Hindlimb muscle (tissue), 1 donor: ENCODE measurements at places on chromosomes 4 and X. TPM values are rescaled to one million over a fixed set of nuclear protein-coding genes. Genes with fewer than 3 reads are reported as not detected.

DNA sequence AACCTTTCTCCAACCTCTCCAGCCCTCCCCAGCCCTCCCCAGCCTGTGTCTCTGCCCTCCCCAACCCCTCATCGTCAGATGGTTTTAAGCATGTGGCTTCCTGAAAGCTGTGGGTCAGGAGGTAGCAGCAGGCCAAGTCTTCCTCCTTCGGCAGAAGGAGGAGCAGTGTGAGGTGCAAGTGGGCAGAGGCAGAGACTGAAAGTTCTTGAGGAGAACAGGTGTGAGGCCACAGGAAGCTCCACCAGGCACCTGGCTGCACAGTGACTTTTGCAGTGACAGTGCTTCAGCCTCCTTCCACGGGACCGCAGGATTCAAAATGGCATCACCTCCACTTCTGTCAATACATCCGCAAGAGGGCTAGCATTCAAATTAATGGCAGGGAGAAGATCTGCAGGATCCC lies 203.9 kb upstream of the LEF1 start:
- DNase-seq = no peak

GRCh38 chrX:43882294-43882681 lies at the start of gene MAOB:
TSS of gene MAOB (minus strand) at chrX:43882450. CDS start at chrX:43882299, 151 bp downstream.
- DNase-seq = no peak

DNA sequence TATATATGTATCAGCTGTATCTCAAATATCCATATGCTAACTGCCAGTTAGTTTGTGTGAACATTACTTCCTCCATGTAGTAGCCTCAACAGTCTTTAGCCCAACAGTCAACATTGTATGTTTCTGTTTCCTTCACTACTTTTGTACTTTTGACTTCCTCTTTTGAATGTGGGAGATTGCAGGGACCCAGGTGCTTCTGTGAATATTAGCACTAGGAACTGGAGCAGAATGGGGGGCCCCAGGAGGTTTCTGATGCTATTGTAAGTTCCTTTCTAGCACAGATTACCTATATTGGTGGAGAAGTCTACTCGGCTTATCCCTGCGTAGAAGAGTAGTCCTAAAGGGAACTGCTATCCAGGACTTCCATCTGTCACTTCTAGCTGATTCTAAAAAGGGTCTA lies 2.3 kb downstream of the PLAC8 start:
- no peak for DNase-seq

NALF2 gene
- polyA plus RNA-seq = 0.40 TPM

GRCh38 chr4:15233264-15233597 lies 194.6 kb upstream of the C1QTNF7 start:
- DNase-seq = peak; percentile 46

DUSP21 gene
- not detected for polyA plus RNA-seq

ADH1C gene
- 7.0 TPM for polyA plus RNA-seq

INPP4B gene
- 40.6 TPM for polyA plus RNA-seq

SORBS2 gene
- 25.3 TPM for polyA plus RNA-seq

MAGED4B gene
- 34.2 TPM for polyA plus RNA-seq

DNA sequence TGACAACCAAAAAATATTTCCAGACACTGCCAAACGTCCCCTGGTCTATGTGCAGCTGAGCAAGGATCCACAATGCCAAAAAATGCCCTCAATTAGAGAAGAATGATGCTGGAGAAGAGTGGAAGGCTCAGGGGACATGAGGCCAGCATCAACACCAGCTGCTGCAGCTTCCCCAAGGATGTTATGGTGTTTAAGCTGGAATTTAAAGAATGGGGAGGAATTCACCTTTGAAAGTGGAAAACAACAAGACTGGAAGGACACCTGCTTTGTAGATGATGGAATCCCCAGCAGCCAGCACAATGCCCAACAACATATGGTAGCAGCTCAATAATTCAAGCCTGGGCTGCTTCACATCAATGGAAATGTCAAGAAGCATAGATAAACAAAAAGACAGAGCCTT lies 20.3 kb upstream of the SMPX start:
- DNase-seq = no peak

LUZP4 gene
- polyA plus RNA-seq = not detected

DNA sequence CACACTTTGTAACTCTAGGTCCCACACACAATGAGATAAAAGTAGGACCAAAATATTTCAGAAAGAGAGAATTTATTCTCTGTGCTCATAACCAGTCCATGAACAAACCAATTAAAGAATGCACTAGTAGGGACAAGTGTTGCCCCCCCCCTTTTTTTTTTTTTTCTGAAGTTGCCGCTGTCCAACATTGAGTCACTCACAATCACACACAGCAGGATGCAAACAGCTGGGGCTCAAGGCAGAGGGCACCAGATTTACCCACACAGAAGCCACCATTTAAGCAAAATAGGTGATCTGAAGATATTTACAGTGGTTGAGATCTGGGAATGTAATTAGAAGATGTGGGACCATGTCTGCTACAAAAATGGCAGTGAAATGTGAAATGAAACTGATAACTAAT lies 850.9 kb upstream of the SLIT2 start:
- DNase-seq = no peak

NDP gene
- polyA plus RNA-seq = 1.1 TPM

GRCh38 chr4:30450474-30450873 lies 269.7 kb upstream of the PCDH7 start:
- peak; percentile 9 for DNase-seq

RCHY1 gene
- polyA plus RNA-seq = 26.6 TPM

GRCh38 chr4:10095296-10095991 lies 21.2 kb downstream of the WDR1 start:
- no peak for DNase-seq

PLK4 gene
- polyA plus RNA-seq = 8.8 TPM
